ENCODE measurements at places on chromosomes 7 and 10. TPM values are rescaled to one million over a fixed set of nuclear protein-coding genes. Genes with fewer than 3 reads are reported as not detected.

GRCh38 chr10:17836942-17837341 is 27.8 kb downstream of the MRC1 start:
- DNase-seq = peak; percentile 43

GRCh38 chr10:110357252-110357780 is 52.6 kb upstream of the SMNDC1 start:
- DNase-seq = peak; percentile 77

DNA sequence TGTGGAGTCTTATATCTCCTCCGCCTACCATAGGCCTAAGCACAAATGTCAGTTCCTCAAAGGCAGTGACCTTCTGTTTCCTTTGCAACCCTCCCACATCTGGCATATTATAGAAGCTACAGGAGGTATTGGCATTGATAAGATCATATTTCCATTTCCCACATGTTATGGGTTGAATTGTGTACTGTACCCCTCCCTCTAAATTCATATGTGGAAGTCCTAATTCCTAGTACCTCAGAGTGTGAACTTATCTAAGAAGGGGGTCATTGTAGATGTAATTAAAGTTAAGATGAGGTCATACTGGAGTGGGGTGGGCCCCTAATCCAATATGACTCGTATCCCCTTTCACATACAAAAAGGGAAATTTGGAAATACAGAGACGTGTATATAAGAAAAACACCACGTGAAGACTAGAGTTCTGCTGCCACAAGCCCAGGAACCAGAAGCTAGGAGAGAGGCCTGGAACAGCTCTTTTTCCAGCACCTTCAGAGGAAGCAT is 6.1 kb upstream of the LAMB4 start:
- DNase-seq = no peak

DNA sequence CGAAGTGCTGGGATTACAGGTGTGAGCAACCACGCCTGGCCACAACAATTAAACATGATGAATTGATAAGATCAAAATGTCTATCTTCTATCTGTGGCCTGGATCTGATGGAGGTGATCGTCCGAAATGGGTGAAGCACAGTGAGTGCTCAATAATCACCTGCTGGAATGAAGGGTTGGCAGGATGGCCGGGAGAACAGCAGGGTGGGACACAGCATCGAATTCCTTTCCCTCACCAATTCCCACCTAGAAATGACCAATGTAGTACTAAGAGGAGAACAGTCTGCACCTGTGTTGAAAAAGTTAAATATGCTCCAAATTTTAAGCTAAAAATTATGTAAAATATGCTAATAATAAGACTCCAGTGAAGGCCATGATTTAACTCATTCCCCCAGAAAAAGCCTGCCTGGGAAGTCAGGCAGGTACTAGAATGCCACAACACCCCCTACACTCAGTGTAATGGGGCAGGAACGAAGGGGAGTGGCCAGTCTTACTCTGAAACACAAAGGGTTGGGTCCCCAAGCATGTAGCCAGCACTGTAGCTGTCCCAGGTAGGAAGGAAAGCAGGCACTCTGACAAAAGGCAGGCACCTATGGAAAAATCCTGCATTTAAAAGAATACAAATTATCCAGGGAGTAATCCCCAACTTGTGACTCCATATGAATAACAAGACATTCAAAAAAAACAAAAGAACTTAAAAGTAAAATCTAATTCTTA is 110.3 kb downstream of the VPS41 start:
- DNase-seq = no peak

DNA sequence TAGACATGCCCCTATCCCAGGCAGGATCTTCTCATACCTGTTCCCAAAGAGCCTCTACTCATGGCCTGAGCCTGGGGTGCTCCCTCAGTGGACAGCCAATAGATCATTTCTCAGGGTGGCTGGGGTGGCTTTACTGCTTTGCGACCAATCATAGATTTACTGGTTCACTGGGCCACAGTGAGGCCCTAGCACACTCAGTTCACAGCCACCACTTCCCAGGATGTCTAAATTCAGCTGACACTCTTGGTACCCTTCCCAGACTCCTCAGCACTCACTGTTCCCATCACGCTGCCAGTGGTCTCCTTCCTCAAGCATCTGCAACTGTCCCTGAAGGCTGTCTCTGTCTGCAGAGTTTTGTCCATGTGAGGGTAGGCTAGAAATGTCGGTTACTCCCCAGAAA is 50.6 kb downstream of the ARHGAP22 start:
- DNase-seq = no peak

- DNase-seq = no peak
Observed at GRCh38 chr10:49150426-49150825, 16.6 kb upstream of the FAM170B start.

DNA sequence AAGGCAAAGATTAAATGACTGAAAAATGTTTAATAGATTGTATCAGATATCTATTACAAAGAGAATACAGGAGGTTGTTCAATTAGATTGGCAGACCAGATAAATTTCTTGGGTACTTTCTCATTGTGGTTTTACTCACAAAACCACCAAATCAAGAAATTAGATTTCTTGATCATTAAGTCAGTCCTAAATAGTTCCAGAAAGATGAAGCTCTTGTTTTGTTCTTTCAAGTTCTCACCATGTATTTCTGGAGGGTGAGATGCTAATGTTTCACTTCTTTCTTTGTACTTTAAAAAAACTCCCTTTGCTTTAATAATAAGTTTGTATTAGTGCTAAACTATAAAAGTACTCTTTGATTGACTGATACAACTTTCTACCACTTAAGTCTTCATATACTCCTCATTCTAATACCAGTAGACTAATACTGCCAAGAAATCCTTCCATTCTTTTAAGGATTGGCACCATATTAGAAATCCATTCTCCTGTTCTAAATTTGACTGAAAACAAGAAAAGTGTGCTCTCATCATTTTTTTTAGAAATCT is 69.4 kb downstream of the RNF133 start:
- no peak for DNase-seq

DNA sequence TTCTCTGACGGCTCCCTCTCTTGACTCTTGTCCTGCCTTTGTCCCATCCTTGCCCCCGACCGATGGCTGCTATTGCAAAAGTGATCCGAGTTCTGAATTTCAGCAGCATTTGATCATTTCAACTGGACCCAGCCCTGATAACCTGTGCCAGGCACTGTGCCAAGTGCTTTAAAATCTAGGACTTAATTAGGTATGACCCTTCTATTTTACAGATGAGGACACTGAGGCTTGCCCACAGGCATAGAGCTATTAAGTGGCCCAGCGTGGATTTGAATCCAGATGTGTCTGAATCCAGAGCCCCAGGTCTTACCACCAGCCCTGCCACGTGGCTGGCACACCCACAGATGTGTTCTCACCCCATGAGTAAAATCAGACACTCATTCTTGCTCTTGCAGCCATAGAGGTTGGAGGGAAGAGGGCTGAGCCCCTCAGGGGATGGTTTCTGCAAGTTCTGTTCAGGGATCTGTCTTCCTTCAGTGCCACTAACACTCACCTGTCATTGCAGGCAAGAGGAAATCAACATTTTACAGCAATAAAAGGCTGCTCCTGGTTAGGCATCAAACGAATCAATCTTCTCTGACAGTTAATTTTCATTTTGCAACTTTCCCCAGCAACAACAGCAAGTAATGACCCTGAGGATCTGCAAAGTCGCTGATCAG is 101.2 kb downstream of the GRID1 start:
- DNase-seq = no peak

DNA sequence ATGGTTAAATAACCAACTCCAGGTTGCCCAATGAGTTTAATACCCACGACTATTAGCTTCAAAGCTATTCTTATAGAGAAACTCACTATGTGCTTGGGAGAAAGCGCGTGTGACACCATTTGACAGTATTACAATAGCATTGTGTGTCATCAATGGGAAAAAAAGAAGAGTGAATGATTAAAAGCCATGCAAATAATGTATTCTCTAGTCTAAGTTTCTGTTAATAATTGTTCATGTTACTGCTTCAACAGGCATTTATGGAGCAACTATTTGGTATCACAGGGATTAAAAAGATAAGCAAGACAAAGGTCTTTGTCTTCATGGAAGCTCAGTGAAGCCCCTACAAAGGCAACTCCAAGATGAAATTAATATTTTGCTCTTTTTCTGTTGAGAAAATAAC is 47.2 kb downstream of the CAV1 start:
- peak; percentile 91 for DNase-seq

DNA sequence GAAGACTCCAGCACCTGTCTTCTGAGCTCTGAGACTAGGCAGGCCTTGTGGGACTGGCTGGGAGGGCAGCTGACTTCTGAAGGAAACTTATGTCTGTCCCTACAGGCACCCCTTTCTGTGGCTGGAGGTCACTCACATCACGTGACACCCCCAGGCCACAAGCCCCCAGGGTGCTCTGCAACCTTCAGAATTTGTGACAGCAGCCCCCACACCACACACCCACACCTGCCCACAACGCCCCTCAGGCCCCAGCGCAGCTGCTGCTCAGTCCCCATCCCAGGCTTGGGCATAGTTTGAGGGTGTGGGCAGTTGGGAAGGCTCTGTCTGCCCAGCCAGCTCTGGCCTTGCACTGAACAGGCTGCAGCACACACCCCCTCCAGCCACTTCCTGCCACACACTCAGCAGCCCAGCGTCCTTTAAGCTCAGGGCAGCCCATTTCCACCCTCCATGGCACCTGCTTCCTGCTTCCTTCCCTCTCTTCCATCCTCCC is 80.0 kb upstream of the UNC5B start:
- DNase-seq = no peak

The FKBP9 gene
- 143 TPM for total RNA-seq

Data from renal cortical epithelial cell (primary cell).